ENCODE measurements at places on chromosomes 16 and 17. TPM values are rescaled to one million over a fixed set of nuclear protein-coding genes. Genes with fewer than 3 reads are reported as not detected.
A peak's percentile ranks its signal among the peaks of the same experiment; 100 is the strongest.

ACE gene
- total RNA-seq = 5.5 TPM

- peak; percentile 89 for DNase-seq
Measured at GRCh38 chr16:2532494-2533141, 1.4 kb upstream of the CEMP1 start.

GRCh38 chr17:46935658-46936266, 12.8 kb downstream of the GOSR2 start:
- DNase-seq = no peak

- no peak for DNase-seq
Measured at GRCh38 chr16:50625374-50625773, 55.7 kb downstream of the SNX20 start.

GRCh38 chr17:47225436-47225858, 16.3 kb downstream of the MYL4 start:
- no peak for DNase-seq

GRCh38 chr16:82649766-82650165, 23.0 kb downstream of the CDH13 start:
- no peak for DNase-seq

RAB34 gene
- 91.8 TPM for total RNA-seq

NDEL1 gene
- total RNA-seq = 54.7 TPM

CD300LF gene
- total RNA-seq = not detected

ZFP1 gene
- total RNA-seq = 10.4 TPM

DNA sequence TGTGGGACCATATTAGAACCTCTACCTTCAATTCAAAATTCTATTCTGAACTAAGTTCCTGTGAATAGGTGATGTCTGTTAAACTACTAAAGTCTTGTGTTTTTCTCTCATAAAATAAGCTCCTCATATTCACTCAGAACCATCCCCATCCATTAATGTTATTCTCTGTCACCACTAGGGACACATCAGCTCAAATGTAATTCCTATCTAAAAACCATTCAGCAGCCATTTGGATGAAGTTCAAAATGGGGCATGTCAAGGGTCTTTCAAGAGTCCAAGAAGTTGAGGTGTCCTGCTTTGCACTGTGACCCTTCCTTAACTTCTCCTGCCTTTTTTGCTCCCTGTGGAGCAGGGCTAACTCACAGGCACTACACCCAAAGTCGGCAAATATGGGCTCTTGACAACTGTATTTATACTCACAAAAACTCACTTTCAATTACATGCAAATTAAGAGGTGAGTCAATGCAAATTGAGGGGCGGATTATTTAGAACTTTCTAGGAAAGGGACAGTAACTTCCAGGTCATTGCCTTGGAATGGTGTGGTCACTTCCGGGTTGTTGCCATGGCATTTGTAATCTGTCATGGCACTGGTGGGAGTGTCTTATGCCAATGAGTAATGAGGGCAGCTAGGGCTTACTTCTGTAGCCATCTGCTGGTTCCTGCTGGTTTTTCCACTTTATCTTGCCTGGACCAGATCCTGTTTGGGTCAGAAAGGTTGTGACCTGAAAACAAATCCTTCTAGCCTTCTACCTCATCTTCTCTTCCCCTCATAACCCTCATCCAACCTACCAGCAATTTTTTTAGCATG, 128.2 kb upstream of the COX10 start:
- DNase-seq = peak; percentile 73

GRCh38 chr17:61174310-61174709, 225.3 kb upstream of the TBX2 start:
- no peak for DNase-seq

DNA sequence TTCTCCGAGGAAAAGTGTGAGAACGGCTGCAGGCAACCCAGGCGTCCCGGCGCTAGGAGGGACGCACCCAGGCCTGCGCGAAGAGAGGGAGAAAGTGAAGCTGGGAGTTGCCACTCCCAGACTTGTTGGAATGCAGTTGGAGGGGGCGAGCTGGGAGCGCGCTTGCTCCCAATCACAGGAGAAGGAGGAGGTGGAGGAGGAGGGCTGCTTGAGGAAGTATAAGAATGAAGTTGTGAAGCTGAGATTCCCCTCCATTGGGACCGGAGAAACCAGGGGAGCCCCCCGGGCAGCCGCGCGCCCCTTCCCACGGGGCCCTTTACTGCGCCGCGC, at the start of gene ERBB2:
TSS of gene ERBB2 (plus strand) at position 247 of the 330 bp plus-strand sequence. CDS start 175 bp downstream, outside the sequence.
- DNase-seq = peak; percentile 95

ZNF423 gene
- 35.0 TPM for total RNA-seq

DNA sequence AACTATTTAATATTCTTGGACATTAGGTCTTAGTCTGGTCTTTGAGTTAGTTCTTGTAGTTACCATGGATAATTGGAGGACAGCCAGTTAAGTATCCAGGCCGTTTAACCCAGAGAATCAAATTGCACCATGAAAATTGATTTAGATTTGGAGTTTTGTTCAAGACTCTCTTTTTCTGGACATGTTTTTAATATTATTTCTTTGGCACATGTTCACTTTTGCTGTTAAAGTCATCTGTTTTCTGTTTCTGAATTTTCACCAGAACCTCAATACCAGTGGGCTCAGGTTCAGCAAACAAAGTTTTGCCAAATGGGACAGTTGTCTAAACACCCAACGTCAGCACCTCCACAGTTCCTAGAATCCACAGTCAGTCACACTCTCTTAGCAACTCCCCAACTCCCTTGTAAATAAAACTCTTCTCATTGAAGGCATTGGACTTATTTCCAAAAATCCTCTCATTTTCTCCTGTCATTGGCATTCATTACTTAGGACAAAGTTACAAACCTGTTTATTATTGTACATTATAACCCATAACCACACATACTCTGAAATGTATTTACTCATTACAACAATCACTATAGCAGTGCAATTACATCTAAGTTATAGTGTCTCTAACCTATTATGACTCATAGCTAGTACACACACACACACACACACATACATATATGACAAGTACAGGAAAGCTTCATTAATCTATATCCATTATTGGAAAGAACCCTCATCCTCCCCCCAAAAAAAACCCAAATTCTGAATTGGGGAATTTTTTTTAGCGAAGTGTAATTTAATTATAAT, 33.5 kb upstream of the DNAH9 start:
- DNase-seq = no peak

Data from endodermal cell (in vitro differentiated cells).